ENCODE measurements at places on chromosomes 1 and 21.

GRCh38 chr1:117612517-117613248 is 6.8 kb downstream of the TENT5C start:
- ATAC-seq: peak; percentile 89

DNA sequence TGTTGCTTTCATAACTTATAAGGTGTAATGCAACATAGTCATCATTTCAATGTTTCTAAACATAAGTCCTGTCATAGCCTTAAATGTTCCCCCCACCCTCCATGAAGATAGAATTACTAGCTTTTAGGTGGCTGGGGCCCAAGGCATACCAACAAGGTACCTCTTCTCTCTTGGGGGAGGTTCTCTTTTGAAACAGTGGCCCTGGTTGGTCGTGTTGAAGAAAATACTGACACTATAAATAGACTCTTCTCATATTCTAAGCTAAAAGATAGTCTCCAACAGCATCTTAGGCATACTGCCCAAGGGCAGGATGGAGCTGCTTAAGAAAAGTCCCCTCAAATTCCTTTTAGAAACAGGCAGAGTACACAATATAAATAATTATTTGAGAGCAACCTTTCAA is 255.0 kb downstream of the FAF1 start:
- no peak for ATAC-seq

- ATAC-seq: no peak
Measured at GRCh38 chr1:117569856-117570255, 36.0 kb upstream of the TENT5C start.

- ATAC-seq: no peak
Measured at GRCh38 chr1:241274693-241275092, 82.3 kb downstream of the RGS7 start.

GRCh38 chr1:244388961-244389360 is 62.7 kb downstream of the ADSS2 start:
- ATAC-seq: no peak
